SW480 (cell line): ENCODE measurements at places on chromosomes 2 and 18.

GRCh38 chr2:234366891-234367290 is 130.0 kb downstream of the ARL4C start:
- DNase-seq = no peak

DNA sequence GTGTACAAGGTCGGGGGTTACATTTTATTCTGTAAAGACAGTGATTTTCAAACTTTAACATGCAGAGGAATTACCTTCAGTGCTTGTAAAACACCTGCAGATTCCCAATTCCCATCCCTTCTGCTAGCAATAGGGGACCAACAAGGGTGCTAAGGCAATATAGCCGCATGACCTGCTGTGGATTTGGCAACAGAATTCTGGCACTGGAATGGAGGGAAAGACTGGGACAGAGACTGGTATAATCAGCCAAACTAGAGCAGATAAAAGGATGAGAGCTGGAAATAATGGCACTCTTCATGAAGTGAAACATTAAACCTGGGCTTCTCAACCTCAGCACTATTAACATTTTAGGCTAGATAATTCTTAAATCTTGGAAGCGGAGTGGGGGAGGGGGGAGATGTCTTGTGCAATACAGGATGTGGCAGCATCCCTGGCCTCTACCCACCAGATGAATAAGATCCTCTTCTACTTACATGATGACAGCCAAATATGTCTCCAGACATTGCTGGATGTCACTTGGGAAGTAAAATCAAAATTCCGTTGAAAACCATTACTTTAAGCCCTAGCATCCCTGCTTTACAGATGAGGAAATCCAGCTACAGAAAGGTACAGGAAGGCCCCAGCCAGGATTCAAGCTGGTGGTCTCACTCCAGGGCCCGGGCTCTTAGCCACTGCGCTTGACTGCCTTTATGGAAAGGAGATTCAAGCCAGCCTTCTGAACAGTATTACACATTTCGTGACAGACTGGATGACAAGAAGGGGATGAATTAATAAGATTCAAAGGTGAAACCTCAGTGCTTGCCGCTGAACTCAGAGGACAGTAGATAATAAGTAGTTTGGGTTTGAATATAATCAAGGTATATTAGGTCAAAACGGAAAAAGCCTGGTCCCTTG is 1.7 kb downstream of the EVA1A start:
- DNase-seq = no peak

- DNase-seq = no peak
These were observed 303.3 kb downstream of the XIRP2 start for GRCh38 chr2:167191588-167191987.

- DNase-seq = no peak
These were observed 87.8 kb downstream of the UPP2 start for GRCh38 chr2:158189526-158189925.

DNA sequence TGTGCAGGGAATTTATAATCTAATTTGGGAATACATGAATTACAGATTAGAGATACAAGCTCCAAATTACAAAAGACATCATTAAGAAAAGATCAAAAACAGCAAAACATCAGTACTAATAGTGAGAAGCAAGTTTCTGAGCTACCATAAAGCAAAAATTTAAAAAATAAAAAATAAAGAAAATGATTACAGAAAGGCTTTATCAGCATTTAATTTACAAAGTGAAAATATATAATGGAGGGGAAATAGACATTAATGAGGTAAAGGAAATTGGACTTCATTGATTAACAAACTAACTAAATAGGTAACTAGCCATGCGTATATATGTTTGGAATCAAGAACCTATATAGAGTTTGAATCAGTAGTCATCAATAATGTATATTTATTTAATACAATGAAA is 712.9 kb upstream of the DDX18 start:
- no peak for DNase-seq

GRCh38 chr18:51330148-51330547 is 132.7 kb upstream of the MEX3C start:
- DNase-seq = no peak

DNA sequence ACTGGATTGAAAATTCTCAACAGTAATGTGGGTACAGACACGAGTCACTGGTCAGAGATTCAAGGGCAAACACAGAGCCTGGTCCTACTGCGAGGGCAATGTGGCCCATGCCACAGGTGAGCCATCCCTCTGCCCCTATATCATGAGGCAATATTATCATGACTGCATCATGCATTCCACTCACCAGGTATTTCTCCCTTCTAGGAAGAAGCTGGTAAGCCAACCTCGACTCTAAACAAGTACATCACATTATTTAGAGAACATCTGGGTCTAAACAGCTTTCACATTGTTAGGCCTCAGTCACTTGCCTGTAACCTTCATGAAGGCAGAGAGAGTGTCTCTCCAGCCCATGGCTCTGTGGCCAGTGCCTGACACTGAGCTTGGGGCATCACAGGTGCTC is 14.6 kb upstream of the RPL31 start:
- no peak for DNase-seq

DNA sequence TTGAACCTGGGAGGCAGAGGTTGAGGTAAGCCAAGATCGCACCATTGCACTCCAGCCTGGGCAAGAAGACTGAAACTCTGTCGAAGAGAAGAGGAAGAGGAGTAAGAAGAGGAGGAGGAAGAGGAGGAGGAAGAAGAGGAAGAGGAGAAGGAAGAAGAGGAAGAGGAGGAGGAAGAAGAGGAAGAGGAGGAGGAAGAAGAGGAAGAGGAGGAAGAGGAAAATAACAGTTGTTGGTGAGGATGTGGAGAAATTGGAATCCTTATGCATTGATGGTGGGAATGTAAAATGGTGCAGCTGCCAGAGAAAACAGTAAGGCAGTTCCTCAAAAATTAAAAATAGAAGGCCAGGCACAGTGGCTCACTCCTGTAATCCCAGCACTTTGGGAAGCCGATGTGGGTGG is 8.5 kb upstream of the NCL start:
- DNase-seq = no peak

GRCh38 chr2:237714690-237715458 is 83.7 kb upstream of the RBM44 start:
- DNase-seq = no peak

DNA sequence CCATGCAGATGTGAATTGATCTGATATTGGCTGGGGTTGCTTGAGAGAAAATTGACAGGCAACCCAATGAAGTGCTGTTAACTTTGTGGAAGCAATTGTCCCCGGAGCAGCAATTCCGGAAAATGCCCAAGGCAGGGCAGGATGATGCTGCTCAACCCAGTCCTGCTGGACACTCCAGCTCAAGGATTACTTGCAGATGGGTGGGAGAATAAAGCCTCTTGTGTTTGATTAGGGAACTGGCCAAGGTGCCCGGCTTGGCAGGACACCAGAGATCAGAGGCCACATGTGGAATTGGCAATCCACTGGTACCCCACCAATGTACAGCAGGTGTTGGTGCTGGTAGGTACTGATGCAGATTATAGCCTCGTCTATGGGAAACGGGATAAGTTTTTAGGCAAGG is 12.3 kb upstream of the C2orf42 start:
- no peak for DNase-seq

DNA sequence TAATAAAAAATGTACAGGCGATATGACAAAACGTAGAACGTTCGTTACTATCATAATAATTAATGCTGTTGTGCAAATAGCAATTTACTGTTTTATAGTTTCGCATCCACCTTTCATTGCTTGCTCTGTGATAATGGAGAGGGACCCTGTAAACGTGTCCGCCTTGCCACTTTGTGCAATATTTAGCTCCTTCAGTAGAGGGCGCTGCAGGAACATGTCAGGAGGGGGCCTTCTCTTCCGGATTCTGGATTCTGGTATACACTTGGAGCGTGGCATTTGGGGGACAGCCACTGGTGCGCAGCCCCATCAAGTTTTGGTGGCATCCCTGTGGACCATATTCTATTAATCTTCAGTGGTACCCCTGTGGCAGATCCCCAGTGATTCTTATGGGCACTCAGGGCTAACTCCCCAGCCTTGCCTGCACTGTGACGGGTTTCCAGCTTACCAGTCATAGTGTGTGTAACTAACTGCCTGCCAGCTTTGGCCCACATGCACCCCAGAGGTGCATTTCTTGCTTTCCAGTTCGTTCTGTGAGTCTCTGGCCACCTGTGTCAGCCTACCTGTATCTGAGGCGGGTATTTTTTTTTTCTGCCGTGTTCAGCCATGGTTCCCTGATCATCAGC is 140.3 kb downstream of the CYRIA start:
- DNase-seq = peak; percentile 19

DNA sequence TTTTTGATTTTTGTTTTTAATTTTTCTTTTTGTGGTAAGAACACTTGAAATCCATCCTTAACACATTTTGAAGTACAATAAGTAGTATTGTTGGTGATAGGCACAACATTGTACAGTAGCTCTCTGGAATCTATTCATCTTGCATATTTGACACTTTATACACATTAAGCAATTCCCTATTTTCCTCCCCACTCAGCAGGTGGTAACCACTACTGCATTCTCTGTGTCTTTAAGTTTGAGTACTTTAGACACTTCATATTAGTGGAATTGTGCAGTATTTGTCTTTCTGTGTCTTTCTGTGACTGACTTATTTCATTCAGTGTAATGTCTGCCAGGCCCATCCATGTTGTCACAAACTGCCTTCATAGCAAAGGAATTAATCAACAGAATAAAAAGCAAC is 471.7 kb upstream of the CDH20 start:
- DNase-seq = no peak

DNA sequence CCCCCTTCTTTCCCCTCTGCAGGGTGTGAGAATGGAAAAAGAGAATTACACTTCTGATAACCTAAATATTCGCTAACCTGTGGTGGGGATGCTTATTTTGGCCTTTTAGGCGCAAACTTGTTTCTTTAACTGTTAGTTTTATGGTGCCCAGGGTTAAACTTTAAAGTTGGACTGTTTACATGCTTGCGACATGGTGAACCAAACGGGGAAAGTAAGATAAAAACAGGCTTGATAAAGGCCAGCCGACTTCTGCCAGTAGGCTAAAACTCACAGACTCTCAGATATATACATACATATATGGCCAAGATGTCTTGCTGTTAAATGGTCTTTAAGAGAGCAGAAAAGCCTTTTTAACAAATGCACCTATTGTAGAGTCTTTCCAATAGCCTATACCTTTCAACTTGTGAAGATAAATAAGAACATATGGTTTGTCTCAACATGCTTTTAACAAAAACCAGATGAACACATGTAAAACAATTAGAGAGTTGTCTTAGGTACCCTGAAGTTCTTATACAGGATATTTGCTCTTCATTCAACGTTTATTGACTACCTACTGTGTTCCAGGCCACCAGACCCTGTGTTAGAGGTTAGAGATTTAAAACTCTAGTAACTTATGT is 29.0 kb downstream of the PRKCE start:
- no peak for DNase-seq

- DNase-seq = no peak
These were observed 255.1 kb upstream of the THUMPD2 start for GRCh38 chr2:40034198-40034597.

DNA sequence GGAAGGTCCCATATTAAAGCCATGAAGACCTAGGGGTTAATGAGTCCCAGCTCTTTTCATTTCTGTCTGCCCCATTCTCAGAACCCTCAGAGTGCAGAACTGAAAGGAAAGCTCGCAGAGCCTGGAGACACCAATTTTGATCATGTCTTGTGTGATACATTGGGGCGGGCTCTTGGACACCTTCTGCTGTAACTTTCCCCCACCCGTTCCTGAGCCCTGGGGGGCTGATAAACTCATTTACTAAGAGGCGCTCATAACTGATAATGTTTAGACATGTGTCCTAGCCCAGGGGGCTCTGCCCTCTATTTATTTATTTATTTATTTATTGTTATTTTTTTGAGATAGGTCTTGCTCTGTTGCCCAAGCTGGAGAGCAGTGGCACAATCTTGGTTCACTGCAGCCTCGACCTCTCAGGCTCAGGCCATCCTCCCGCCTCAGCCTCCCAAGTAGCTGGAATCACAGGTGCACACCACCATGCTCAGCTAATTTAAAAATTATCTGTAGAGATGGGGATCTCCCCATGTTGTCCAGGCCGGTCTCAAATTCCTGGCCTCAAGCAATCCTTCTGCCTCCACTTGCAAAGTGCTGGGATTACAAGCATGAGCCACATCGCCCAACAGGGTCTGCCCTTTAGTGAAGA is 72.4 kb upstream of the HAAO start:
- DNase-seq = no peak

DNA sequence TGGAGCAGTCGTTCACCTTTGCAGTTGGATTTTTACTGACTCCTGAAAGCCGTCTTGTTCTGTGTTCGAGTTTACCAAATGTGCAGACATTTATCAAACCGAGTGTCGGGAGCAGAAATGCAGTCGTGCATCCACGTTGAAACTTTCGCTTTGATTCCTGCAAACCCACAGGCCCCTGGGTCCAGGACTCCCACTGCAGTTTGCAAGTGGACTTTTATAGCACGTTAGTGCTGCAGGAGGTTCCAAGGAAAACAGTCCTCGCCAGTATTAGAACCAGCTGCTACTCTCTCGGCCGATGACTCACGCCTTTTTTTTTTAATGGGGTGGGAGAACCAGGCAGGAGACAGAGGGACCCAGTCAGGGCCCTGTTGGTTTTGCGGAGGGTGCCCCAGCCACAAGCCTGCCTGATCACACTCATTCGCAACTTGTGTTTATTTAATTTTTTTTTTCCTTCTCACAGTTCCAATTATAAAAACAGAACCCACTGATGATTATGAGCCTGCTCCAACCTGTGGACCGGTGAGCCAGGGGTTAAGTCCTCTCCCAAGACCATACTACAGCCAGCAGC is 90.1 kb downstream of the NFATC1 start:
- peak; percentile 58 for DNase-seq

DNA sequence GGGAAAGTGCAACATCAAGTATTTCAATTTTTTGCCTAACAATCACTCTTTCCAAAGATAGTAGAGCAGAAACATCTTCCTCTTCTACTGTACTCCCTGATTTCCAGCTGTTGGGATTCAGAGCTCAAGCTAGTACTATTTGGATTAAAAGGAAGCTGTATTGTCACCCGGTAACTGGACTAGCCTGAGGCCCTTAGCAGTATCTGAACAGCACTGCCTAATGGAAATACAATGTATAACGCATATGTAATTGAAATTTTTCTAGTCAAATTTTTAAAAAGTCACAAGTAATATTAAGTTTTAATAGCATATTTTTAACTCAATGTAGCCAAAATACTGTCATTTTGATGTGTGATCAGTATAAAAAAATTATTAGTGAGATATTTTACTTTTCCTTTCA is 86.2 kb downstream of the COX7A2L start:
- peak; percentile 30 for DNase-seq

DNA sequence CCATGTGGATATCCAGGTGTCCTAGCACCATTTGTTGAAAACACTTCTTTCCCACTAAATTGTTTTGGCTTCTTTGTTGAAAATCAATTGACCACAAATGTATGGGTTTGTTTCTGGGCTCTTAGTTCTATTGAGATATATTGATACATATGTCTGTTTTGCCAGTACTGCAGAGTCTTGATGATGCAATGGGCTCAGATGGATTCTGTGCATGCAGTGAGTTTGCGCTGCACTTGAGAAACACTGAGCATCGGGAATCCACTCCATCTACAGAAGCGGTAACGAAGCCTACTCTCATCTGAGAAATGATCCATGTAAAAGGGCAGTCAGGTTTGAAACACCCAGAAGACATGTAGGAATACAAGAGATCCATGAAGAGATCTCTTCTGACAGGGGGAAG is 21.9 kb upstream of the DNAJC10 start:
- DNase-seq = no peak
